ENCODE measurements at places on chromosomes 4 and X. TPM values are rescaled to one million over a fixed set of nuclear protein-coding genes. Genes with fewer than 3 reads are reported as not detected.

The TMPRSS11B gene
- total RNA-seq = not detected

The TDO2 gene
- 0.73 TPM for total RNA-seq

The ARR3 gene
- not detected for total RNA-seq

The NR3C2 gene
- total RNA-seq = not detected

The MAGEA2B gene
- total RNA-seq = not detected

The CCDC160 gene
- not detected for total RNA-seq

The ANOS1 gene
- total RNA-seq = 0.15 TPM

The SUPT20HL1 gene
- not detected for total RNA-seq

The TECRL gene
- not detected for total RNA-seq

The HPRT1 gene
- 102 TPM for total RNA-seq

The TMEM35A gene
- not detected for total RNA-seq

The MTNR1A gene
- 0.43 TPM for total RNA-seq

The CTAG1B gene
- total RNA-seq = not detected

The TIMM17B gene
- total RNA-seq = 65.2 TPM

The DCAF4L1 gene
- 0.11 TPM for total RNA-seq

Data from A549 treated with ZK216348 at 1 μM for 4 hours (cell line).